Occipital lobe (tissue), 3 donors: ENCODE measurements at places on chromosomes 12 and 14.

DNA sequence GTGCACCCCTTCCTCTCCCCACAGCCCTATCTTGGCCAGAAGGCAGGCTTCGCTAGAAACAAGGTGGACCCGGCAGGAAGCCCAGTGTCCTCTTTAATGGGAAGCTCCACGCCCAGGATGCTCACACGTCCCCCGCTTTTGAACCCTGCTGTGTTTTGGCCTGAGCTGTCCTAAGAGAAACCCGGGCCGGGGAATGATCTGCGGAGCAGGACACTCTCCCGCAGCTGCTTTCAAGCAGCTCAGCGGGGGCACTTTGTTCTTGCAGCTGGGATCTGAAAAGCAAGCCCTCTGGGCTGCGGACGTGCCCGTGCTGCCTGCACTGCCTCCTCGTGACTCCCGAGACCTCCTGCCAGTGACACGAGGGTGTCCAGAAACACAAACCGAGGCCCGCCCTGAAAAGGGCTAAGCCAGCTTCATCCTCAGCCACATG, 30.0 kb downstream of the SCARB1 start:
- DNase-seq: no peak

GRCh38 chr12:95763809-95764253, 26.7 kb downstream of the NTN4 start:
- DNase-seq: no peak

GRCh38 chr14:36424478-36425102, 95.4 kb downstream of the NKX2-1 start:
- DNase-seq: no peak

DNA sequence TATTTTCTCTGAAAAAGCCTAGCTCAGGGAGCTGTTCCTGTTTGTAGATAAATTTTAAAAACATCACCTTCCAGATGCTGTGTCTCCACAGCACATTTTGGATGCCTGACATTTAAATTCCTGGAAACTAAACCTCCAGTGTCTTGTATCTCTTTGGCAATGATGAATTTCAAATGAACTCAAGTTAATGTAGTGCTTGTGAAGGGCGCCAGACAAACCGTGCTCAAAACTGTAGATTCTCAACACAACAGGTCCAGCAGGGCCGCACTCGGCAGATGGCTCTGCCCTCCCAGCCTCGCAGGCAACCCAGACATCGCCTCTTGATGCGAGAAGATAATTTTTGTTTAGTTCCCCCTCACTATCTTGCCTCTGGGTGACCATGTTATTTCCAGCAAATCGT, 432.9 kb downstream of the VRK1 start:
- DNase-seq: no peak

- no peak for DNase-seq
These were observed 85.2 kb upstream of the MYF6 start for GRCh38 chr12:80622271-80622670.

GRCh38 chr12:70795608-70796007, 124.9 kb downstream of the PTPRR start:
- no peak for DNase-seq

DNA sequence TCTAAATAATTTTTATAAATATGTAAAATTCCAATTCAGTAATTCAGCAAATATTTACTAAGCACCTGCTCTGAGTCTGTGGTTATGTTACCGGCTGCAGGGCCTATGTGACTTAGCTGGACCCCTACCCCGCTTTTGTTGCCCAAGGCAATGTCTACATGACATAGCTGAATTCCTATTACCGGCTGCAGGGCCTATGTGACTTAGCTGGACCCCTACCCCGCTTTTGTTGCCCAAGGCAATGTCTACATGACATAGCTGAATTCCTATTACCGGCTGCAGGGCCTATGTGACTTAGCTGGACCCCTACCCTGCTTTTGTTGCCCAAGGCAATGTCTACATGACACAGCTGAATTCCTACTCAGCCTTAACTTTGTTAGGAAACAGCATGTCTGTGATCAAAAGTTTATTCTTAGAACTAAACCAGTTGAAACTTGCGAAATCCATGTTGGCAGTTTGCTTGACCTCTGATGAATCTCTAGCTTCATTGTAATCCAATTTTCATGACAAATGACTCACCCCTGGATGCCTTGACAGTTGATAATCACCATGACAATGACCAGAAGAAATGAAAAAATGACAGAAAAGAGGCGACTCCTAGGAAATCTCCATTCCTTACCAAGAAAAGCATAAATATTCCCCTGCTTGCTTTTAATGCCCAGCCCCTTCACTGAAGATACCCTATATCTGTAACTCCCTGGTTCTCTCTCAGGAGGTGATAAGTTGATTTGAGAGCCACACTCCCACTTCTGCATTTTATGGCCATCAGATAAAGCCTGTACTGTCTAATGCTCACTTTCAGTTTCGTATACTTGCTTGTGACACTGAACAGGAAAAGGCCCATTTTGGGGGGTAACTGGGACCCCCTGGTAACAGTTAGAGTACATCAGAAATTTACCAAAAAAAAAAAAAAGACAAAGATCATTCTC, 148.4 kb upstream of the SYT10 start:
- no peak for DNase-seq

DNA sequence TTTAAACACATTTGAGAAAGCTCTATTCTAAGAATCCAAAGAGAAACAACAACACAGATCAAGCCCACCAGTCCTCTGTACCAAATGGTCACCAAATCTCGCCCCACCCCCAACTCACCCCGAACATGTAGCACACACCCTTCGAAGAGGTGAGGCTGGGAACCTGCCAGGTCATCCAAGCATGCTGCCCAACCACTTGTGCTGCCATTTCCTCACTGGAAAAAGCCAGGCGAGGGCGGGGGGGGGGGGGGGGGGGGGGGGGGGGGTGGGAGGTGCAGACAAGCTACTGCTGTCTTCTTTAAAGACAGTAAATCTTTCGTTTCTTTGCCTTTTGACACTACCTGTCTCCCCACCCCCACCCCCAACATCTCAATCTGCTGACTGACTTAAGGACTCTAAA, 59.9 kb downstream of the SETD3 start:
- no peak for DNase-seq

- DNase-seq: no peak
These were observed 401.3 kb upstream of the PDE3A start for GRCh38 chr12:19967001-19967400.

GRCh38 chr12:96218989-96219678, 25.0 kb downstream of the ELK3 start:
- DNase-seq: no peak
